ENCODE measurements at places on chromosomes 13 and 19. TPM values are rescaled to one million over a fixed set of nuclear protein-coding genes. Genes with fewer than 3 reads are reported as not detected.

DNAJC3 gene
- 36.8 TPM for total RNA-seq

MAST3 gene
- total RNA-seq: 8.0 TPM

RFX1 gene
- 13.4 TPM for total RNA-seq

ZNF57 gene
- 5.8 TPM for total RNA-seq

UHRF1 gene
- total RNA-seq: 47.6 TPM

DNA sequence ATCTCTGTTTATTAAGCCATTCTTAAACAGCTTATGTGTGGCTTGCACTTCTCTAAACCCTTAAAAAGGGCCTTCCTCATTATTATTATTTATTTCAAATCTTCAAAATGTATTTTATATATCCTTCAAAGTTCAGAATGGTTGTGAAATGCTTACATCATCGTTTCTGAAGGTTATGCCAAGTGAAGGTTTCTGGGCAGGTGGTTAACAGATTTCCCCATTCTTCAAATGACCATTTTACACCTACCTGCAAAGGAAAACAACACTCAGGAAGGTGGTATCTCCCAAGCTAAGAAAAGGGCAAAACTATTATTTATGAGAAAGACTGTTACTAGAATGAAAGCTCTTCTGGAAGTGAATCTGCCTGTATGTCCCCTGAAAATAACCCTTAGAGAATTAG is 191.6 kb downstream of the SHISA2 start:
- no peak overlapping the region for H3K4me3 ChIP-seq
- no peaks in the 10 kb centered on the region for H3K27me3 ChIP-seq
- DNase-seq: no peak
- H3K27ac ChIP-seq: no peak overlapping the region
- H3K36me3 ChIP-seq: no peaks in the 10 kb centered on the region

DNA sequence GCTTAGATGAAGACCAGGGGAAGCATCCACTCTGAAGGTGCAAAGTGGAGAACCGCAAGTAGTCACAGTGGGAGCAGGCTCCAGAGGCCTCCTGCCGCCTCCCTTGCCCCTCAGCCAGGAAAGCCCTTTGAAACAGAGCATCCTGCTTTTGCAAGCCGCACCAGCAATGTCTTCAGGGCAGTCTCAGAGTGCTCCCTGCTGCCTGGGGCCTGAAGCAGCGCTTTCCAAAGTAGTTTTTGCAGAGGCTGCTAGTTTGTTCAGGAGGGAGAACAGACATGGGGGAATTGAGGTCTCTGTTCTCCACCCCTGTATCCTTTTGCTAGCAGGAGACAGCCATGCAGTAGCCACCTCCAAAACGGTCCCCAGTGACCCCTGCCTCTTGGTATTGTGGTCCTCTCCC is 15.8 kb upstream of the POP4 start:
- no peaks in the 10 kb centered on the region for H3K36me3 ChIP-seq
- no peaks in the 10 kb centered on the region for H3K4me1 ChIP-seq
- H3K27ac ChIP-seq: no peak overlapping the region
- no peaks in the 10 kb centered on the region for H3K27me3 ChIP-seq
- no peak overlapping the region for H3K4me3 ChIP-seq

DNA sequence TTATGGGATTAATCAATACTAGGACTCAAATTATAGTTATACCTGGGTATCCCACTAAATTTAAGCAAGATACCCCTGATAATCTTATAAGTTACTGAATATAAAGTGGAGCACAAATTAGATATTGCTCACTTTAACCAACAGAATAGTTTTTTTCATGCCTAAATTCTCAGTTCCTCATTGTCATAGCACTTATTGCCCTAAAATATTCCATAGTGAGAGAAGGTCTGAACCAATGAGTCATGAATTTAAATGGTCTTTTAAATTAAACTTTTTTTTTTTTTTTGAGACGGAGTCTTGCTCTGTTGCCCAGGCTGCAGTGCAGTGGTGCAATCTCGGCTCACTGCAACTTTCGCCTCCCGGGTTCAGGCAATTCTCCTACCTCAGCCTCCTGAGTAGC is 42.4 kb downstream of the ZNF136 start:
- no peaks in the 10 kb centered on the region for H3K27me3 ChIP-seq
- H3K27ac ChIP-seq: no peak overlapping the region
- H3K4me1 ChIP-seq: no peaks in the 10 kb centered on the region
- H3K4me3 ChIP-seq: no peak overlapping the region

GRCh38 chr19:31533114-31533513 is 183.9 kb upstream of the TSHZ3 start:
- no peak for DNase-seq
- H3K36me3 ChIP-seq: no peaks in the 10 kb centered on the region
- H3K27me3 ChIP-seq: no peaks in the 10 kb centered on the region
- no peaks in the 10 kb centered on the region for H3K4me1 ChIP-seq
- no peak overlapping the region for H3K4me3 ChIP-seq

- H3K4me3 ChIP-seq: no peak overlapping the region
- H3K27me3 ChIP-seq: no peaks in the 10 kb centered on the region
- no peak overlapping the region for H3K27ac ChIP-seq
- no peak for DNase-seq
- H3K4me1 ChIP-seq: no peaks in the 10 kb centered on the region
- H3K36me3 ChIP-seq: no peaks in the 10 kb centered on the region
These were observed 32.2 kb downstream of the CNMD start for GRCh38 chr13:52707375-52707774.

DNA sequence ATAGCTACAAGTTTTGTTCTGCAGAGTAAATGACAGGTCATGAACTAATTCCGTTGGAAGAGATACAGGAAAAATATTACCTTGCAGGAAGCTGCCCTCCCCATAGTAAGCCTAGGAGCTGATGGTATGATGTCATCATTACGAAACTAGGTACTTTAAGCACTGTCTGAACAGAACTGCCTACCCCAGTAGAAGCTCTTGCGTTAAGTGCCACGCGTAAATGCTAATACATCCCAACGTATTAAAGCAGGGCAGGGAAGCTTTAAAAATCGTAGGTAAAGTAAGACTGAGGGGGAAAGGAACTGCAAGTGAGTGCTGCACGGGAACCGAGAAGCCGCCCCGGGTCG is 572 bp downstream of the UGGT2 start:
- H3K27me3 ChIP-seq: no peaks in the 10 kb centered on the region
- DNase-seq: peak; percentile 57

GRCh38 chr19:48719263-48720171 is at the start of gene MAMSTR:
Gene MAMSTR, minus strand, starts transcription at chr19:48719725. Its CDS starts 694 bp downstream, at chr19:48719031.
- H3K36me3 ChIP-seq: no peaks in the 10 kb centered on the region
- H3K4me3 ChIP-seq: peak within 1 kb of the TSS; percentile 79
- H3K4me1 ChIP-seq: peaks cover 16% of the 10 kb centered on the region
- no peak for DNase-seq
- peak within 1 kb of the TSS; percentile 97 for H3K27ac ChIP-seq

DNA sequence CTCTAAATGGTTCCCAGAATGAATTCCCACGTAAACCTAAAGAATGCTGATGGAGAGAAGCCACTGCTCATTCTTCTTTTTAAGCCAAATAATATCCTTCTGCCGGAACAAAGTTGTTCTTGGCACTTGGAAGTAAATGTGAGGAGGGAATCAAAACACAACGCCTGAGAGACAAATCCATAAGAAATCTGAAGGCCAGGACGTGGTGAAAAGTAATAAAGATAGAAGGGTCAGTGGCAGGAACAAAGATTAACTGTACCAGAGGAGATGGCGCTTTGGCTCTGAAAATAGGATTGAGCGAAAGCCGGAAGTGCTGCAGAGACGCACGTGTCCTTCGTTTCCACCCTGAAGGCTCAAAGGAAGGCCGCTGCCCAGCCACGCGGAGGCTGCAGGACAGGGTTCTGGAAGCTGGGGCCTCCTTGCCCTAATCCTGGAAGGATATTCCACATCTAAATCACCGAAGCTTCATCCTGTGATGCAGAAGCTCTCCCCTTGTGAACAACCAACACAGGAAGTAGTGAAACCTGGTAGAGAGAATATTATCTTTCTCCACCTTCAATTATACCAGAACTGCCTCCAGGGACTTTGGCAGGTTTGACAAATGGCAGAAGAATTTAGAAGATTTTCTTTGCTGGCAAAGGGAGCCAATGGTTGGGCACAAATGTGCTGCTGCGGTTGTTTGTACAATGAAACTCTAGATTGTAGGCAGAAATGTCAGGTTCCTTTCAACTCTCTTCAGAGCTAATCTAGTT is 214.6 kb upstream of the SERP2 start:
- no peak overlapping the region for H3K4me3 ChIP-seq
- 0 out of 2 replicates have a peak, but pooled peaks cover 4% of the 10 kb centered on the region for H3K4me1 ChIP-seq
- no peaks in the 10 kb centered on the region for H3K36me3 ChIP-seq

DNA sequence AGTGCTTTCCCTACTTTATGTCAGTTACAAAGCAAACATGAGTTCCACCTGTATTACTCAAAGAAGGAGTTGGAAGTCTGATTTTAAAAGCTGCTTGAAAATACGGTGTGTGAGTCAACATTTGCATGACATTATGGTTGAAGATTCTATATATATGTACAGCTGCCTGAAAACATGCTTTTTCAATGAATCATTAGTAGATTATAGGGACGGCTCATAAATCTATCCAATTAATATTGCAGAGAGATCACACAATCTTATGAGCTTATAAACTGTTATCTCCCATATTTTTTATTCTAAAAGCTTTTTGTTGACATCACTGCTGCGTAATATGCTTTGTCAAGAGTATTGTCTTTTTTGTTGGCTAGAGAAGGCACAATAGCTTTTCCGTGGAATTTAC is 873.8 kb downstream of the SLITRK6 start:
- no peaks in the 10 kb centered on the region for H3K4me1 ChIP-seq
- no peaks in the 10 kb centered on the region for H3K27me3 ChIP-seq
- no peak overlapping the region for H3K27ac ChIP-seq

GRCh38 chr13:36355632-36356031 is 9.4 kb upstream of the SPART start:
- no peak overlapping the region for H3K4me3 ChIP-seq
- no peaks in the 10 kb centered on the region for H3K4me1 ChIP-seq
- H3K36me3 ChIP-seq: no peaks in the 10 kb centered on the region
- no peaks in the 10 kb centered on the region for H3K27me3 ChIP-seq
- no peak overlapping the region for H3K27ac ChIP-seq

DNA sequence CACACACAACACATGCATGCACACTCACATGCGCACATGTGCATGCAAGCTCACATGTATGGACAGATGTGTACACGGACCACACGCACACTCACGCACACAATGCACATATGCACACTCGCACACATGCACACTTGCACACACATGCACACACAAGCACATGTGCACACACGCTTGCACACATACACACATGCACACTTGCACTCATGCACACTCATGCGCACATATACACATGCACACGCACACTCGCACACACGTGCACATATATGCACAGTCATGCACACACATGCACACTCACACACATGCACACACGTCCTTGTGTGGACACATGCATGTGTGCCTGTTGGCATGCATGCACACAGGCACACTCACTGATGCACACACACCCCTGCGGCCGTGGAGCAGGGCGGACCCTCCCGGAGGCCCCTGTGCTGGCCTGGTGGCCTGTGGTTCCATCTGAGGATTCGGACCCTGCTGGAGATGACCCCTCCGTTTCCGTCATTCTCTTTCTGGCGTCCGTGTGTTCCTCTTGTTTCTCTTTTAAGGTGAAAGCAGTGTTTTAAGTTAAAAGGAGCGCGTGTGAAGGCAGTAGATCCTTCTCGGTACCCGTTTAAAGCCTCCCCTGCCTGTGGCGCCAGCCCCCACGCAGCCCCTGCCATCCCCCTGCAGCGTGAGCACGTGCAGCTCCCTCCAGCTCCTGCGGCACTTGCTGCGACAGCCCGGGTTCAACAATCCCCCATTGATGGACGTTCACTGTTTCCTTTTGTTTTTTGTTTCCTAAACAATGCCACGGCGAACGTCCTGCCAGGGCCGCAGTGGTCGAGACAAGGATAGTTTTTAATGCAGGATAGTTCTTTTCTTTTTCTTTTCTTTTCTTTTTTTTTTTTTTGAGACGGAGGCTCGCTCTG is 5.6 kb downstream of the NDUFS7 start:
- H3K27me3 ChIP-seq: no peaks in the 10 kb centered on the region
- peaks cover 4% of the 10 kb centered on the region for H3K36me3 ChIP-seq
- no peak for DNase-seq
- H3K4me1 ChIP-seq: 0 out of 2 replicates have a peak, but pooled peaks cover 3% of the 10 kb centered on the region
- H3K27ac ChIP-seq: no peak overlapping the region

GRCh38 chr13:109297628-109298027 is 488.8 kb downstream of the IRS2 start:
- H3K27ac ChIP-seq: no peak overlapping the region
- H3K4me1 ChIP-seq: no peaks in the 10 kb centered on the region
- no peaks in the 10 kb centered on the region for H3K36me3 ChIP-seq
- no peak overlapping the region for H3K4me3 ChIP-seq
- no peaks in the 10 kb centered on the region for H3K27me3 ChIP-seq

DNA sequence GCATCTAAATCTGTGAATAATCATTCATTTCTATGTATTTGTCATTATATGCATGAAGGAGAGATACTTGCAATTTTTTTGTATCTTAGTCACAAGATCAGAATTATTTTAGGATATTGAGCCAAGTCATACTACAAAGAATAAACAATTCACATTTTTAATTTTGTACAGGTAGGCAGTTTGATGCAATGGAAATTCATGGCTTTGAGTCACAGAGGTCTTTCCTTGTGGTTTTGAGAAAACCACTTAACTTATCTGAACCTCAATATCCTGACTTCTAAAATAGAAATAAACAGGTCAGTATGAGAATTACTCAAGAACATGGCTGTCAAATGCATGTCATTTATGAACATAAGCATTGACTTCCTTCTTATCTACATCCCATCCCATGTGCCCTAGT is 221.4 kb upstream of the SLC10A2 start:
- DNase-seq: no peak
- H3K4me1 ChIP-seq: peaks cover 12% of the 10 kb centered on the region
- no peaks in the 10 kb centered on the region for H3K36me3 ChIP-seq
- H3K4me3 ChIP-seq: no peak overlapping the region

- no peaks in the 10 kb centered on the region for H3K27me3 ChIP-seq
- no peaks in the 10 kb centered on the region for H3K36me3 ChIP-seq
- no peak overlapping the region for H3K4me3 ChIP-seq
- H3K4me1 ChIP-seq: peaks cover 28% of the 10 kb centered on the region
- DNase-seq: peak; percentile 62
- peak overlapping the region; percentile 97 for H3K27ac ChIP-seq
These were observed 718.5 kb downstream of the EFNB2 start for GRCh38 chr13:105816994-105817393.

DNA sequence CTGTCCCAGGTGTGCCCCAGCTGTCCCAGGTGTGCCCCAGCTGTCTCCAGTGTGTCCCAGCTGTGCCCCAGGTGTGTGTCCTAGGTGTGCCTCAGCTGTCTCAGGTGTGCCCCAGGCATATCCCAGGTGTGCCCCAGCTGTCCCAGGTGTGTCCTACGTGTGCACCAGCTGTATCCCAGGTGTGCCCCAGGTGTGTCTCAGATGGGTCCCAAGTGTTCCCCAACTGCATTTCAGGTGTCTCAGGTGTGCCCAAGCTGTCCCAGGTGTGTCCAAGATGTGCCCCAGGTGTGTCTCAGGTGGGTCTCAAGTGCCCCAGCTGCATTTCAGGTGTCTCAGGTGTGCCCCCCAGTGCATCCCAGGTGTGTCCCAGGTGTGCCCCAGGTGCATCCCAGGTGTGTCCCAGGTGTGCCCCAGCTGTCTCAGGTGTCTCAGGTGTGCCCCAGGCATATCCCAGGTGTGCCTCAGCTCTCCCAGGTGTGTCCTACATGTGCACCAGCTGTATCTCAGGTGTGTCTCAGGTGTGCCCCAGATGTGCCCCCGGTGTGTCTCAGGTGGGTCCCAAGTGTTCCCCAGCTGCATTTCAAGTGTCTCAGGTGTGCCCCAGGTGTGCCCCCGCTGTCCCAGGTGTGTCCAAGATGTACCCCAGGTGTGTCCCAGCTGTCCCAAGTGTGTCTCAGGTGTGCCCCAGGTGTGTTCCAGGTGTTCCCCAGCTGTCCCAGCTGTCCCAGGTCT is 1.3 kb upstream of the GRK1 start:
- H3K4me3 ChIP-seq: no peak overlapping the region
- no peaks in the 10 kb centered on the region for H3K36me3 ChIP-seq
- H3K27me3 ChIP-seq: no peaks in the 10 kb centered on the region
- H3K27ac ChIP-seq: no peak overlapping the region
- H3K4me1 ChIP-seq: no peaks in the 10 kb centered on the region

GRCh38 chr19:32361574-32362317 is 16.3 kb downstream of the ZNF507 start:
- H3K36me3 ChIP-seq: peaks cover 2% of the 10 kb centered on the region
- H3K4me3 ChIP-seq: no peak overlapping the region
- no peak overlapping the region for H3K27ac ChIP-seq
- H3K4me1 ChIP-seq: peaks cover 26% of the 10 kb centered on the region
